ENCODE measurements at places on chromosomes 3 and 15.

DNA sequence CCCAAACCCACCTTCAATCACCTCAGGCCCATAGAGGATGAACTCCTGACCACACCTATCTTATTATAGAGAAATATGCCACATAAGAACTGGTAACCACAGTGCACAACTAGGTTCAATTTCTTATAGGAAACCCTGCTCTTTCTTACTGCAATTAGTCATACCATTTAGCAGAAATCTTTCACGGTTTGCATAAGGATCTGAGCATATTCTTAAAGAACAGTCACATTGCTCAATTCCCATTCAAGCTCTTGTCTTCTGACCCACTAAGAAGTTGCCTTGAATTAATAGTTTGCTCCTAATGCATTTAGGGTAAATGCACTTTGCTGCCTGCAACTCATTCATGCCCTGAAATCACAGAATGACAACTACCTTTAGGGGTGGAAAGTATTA lies 9.2 kb downstream of the ERC2 start:
- no peak for DNase-seq

DNA sequence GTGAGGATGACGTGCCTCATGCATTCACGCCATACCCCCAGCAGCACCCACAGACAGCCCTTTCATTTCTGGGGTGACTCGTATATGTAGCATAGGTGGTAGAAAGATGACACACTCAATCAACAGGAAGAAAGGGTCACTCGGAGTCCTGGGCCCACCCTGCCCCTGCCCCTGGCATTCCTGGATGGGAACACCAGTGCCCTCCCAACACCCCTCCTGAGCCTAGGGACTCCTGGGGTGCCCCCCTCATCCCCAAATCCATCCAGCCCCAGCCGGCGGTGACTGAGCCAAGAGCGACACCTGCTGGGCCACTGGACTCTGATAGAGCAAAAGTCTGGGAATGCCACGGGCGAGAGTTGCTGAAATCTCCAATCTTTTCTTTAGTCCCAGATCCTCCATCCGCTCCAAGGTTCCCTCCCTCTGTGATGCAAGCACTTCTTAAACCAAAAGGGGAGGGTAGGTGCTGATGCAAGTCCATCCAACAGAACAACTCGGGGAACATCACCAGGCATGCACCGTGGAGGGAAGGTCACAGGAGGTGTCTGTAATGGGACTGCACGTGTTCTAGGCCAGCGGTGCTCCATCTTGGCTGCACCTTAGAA lies 31.1 kb downstream of the ACAN start:
- no peak for DNase-seq

- no peak for DNase-seq
These were observed 13.6 kb upstream of the LACTB start for GRCh38 chr15:63107895-63108546.

DNA sequence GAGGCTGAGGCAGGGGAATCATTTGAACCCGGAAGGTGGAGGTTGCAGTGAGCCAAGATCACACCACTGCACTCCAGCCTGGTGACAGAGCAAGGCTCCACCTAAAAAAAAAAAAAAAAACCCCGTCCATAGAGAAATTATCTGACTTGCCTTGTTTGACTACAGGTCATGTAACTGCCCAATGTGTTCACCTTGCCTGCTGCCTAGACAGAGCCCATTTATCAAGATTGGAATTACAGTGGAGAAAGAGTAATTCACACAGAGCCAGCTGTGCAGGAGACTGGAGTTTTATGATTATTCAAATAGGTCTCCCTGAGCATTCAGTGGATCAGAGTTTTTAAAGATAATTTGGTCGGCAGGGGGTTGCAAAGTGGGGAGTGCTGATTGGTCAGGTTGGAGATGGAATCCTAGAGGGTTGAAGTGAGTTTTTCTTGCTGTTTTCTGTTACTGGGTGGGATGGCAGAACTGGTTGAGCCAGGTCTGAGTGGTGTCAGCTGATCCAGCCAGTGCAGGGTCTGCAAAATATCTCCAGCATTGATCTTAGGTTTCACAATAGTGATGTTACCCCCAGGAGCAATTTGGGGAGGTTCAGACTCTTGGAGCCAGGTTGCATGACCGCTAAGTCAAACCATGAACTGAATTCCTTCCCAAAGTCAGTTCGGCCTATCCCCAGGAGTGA lies 40.8 kb upstream of the ACP3 start:
- no peak for DNase-seq

DNA sequence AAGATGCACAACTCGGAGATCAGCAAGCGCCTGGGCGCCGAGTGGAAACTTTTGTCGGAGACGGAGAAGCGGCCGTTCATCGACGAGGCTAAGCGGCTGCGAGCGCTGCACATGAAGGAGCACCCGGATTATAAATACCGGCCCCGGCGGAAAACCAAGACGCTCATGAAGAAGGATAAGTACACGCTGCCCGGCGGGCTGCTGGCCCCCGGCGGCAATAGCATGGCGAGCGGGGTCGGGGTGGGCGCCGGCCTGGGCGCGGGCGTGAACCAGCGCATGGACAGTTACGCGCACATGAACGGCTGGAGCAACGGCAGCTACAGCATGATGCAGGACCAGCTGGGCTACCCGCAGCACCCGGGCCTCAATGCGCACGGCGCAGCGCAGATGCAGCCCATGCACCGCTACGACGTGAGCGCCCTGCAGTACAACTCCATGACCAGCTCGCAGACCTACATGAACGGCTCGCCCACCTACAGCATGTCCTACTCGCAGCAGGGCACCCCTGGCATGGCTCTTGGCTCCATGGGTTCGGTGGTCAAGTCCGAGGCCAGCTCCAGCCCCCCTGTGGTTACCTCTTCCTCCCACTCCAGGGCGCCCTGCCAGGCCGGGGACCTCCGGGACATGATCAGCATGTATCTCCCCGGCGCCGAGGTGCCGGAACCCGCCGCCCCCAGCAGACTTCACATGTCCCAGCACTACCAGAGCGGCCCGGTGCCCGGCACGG lies 991 bp downstream of the SOX2 start:
- DNase-seq = no peak

DNA sequence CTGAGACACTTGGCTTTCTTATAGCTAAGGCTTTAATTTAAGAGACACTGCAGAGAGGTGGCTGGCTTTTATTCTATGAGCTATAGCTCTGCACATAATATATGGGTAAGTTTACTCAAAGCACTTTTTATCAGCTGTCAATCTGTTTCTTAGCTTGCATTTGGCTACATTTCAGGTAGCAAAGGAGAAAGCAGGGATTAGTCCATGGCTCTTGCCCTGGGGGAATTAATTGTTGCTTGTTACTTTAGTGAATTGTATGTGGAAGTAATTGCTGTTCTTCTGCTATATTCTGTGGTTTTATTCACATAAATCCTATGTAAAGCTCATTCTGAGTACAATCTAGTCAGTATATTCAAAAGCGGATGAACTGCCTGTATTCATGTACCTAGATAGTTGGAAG lies 14.4 kb upstream of the CCDC39 start:
- DNase-seq = no peak

DNA sequence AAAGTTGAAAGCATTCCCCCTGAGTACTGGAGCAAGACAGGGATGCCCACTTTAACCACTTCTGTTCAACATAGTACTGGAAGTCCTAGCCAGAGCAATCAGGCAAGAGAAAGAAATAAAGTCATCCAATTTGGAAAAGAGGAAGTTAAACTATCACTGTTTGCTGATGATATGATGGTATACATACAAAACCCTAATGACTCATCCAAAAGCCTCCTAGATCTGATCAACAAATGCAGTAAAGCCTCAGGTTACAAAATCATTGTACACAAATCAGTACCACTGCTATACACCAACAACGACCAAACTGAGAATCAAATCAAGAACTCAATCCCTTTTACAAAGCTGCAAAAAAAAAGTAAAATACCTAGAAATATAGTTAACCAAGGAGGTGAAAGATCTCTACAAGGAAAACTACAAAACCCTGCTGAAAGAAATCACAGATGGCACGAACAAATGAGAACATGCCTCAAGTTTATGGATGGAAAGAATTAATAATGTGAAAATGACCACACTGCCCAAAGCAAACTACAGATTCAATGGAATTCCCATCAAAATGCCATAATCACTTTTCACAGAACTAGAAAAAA lies 40.3 kb downstream of the RPL39L start:
- no peak for DNase-seq

GRCh38 chr15:100252359-100252758 lies 89.4 kb downstream of the ADAMTS17 start:
- DNase-seq = no peak

GRCh38 chr3:4665197-4665596 lies 172.0 kb downstream of the ITPR1 start:
- no peak for DNase-seq

- no peak for DNase-seq
These were observed 61.1 kb downstream of the KCNAB1 start for GRCh38 chr3:156181509-156181908.

- no peak for DNase-seq
These were observed 901.7 kb downstream of the PLOD2 start for GRCh38 chr3:145259166-145259880.

- DNase-seq = no peak
These were observed 189.9 kb upstream of the THRB start for GRCh38 chr3:24684506-24685023.

- no peak for DNase-seq
These were observed 28.7 kb upstream of the MFSD1 start for GRCh38 chr3:158773166-158773565.

DNA sequence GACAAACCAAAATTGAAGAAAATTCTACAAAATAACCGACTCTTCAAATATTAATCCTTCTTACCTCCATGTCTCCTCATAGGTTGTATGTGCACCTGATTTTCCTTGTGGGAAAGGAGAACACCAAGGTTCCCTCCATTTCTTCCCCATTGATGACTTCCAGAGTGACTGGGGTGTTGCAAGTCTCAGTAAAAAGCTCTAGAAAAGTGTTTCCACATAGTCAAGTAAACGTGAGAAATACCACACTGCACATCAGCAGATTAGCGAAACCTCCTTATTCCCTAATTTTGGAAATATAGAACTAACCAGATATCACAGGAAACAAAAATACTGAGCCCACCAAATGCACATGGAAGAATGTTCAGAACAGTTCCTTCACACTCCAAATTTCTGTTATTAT lies 4.9 kb upstream of the RPN1 start:
- DNase-seq = no peak

DNA sequence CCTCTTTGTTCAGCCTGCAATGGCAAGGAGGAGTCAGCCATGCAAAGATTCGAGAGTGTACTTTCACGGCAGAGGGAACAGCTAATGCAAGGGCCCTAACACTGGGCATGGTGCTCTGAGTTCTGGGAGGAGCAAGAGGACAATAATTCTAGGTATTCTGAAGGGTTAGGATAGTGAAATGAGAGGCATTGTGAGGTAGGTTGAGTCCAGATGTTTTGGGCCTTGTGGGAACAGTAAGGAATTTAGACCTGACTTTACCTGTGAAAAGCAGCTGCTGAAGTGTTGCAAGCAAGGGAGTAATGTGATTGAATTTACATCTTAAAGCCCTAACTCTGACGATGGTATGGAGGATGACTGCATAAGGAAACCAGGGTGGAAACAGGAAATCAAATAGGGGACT lies 211.6 kb downstream of the CNTN3 start:
- no peak for DNase-seq

- DNase-seq = no peak
These were observed 103.9 kb upstream of the SLC24A5 start for GRCh38 chr15:48016865-48017264.

DNA sequence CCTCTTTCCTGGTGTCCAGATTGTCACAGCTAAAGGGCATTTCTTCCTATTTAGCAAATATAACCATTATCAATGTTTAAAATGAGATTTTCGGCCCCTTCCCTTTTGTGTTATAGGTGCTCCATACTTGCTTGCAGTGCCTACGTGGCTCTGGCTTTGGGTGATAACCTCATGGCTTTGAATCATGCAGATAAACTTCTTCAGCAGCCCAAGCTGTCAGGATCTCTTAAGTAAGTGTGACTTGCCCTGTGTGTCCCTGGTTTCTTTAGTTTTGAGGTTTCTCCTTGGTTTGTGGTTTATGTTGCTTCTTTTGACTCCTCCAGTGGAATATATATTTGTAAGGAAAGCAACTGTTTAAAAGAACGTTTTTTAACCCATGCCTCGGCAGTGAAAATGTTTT lies 58.5 kb upstream of the TRIM71 start:
- DNase-seq = no peak

- no peak for DNase-seq
These were observed 206.5 kb downstream of the TJP1 start for GRCh38 chr15:29615791-29616190.

All from NCI-H1436 treated with DMSO at 0.1 percent for 48 hours (cell line).